NCI-H2029 treated with DMSO at 0.1 percent for 48 hours (cell line): ENCODE measurements at places on chromosomes 4 and X.

DNA sequence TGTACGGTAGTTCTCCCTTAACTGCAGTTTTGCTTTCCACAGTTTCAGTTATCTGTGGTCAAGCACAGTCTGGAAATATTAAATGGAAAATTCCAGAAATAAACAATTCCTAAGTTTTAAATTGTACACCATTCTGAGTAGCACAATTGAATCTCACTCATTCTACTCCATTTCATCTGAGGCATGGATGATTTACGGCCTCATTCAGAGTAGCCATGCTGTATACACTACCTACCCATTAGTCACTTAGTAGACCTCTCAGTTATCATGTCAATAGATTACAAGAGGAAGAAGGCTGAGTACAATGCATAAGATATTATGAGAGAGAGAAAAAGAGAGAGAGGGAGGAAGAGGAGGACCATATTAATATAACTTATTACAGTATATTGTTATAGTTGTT lies 77.5 kb downstream of the ENOX2 start:
- no peak for DNase-seq

- DNase-seq, result no peak
Measured at GRCh38 chr4:7460566-7460965, 25.8 kb upstream of the PSAPL1 start.

GRCh38 chrX:18574591-18574990 lies 97.3 kb downstream of the RS1 start:
- no peak for DNase-seq

DNA sequence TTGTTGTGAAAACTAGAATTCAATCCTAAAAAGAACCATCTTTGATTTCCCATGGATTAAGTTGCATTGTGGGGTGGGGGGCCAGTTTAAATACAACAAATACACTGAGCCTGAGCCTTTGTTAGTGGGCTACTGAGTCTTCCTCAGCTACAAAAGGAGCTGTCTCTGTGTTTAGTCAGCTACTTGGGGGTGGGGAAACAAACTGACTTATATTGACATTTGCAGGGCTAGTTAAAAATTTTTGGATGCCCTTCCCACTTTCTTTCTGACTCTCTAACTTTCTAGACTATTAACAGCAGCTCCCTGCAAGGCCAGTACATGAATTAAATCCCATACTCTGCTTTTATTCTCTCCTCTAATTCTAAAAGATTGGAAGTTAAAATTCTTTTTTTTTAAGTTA lies 32.5 kb upstream of the FHDC1 start:
- no peak for DNase-seq

GRCh38 chr4:11297201-11297600 lies 131.5 kb downstream of the HS3ST1 start:
- no peak for DNase-seq

- no peak for DNase-seq
Measured at GRCh38 chr4:113383111-113383785, 333.8 kb downstream of the ANK2 start.

DNA sequence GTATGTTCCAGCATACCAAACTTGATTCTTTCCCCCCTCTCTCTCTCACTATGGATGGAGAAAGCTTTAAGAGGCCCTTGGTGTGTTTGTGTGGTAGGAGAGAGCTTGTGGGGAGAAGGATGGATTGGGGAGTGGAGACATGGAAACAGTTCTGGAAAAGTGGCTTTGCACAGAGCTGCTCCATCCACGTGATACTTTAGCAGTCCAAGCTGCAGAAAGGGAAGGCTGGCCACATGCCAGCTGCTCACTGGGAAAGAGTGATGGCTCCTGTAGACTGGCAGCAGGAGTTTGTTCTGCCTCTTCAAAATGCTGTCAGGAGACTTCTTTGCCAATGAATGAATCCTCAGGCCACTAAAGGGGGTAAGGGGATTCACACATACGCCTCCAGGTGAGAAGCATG lies 21.7 kb upstream of the SEC24B start:
- no peak for DNase-seq

GRCh38 chr4:111776561-111776960 lies 368.7 kb upstream of the FAM241A start:
- DNase-seq, result no peak

GRCh38 chrX:1492421-1493012 lies 39.8 kb upstream of the ASMTL start:
- DNase-seq, result no peak

GRCh38 chr4:161457906-161458305 lies 705.9 kb downstream of the FSTL5 start:
- no peak for DNase-seq

DNA sequence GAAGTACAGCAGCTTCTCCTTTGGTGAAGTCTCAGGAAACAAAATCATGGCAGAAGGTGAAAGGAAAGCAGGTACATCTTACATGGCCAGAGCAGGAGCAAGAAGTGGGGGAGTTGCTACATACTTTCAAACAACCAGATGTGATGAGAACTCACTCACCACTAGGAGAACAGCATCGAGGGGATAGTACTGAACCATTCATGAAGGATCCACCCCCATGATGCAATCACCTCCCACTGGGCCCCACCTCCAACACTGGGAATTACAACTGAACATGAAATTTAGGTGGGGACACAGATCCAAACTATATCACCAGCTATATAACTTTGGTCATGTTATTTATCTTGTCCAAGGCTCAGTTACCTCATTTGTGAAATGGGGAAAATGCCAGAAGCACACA lies 159.4 kb downstream of the OPHN1 start:
- no peak for DNase-seq

DNA sequence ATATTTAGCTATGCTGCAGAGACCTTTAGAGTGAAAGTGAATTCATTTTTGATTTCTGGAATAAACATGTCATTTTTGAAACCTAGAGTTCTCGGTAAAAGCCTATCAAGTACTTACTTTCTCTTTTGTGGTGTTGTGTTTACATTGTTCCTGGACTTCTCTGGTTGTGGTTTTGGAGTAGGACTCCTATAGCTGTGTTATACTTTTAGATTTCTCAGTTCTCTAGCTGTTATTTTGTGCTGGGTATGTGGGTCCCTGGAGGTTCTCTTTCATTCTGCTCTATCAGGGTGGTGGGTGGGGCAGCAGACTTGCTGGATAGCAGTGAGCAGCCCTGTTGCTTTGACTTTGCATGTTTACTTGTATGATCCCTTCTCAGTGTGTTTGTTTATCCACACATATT lies 25.6 kb upstream of the MSMO1 start:
- DNase-seq, result peak; percentile 10

DNA sequence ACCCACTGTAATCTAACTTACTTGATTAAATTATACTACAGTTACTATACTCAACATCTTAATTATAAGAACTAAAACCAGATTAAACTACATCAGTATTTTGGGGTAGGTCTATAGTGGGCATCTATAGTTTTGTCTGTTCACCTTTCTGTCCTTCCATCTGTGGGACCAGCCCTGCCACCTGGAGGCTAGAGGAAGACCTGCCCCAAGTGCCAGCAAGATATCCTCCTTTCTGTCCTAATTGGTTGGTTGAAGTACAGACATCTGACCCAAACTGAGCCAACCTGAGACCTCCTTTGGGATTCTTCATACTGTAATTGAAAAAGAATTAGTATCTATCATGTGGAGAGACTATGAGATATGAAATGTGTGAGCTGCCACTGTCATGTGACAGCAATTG lies 172.2 kb upstream of the TLL1 start:
- DNase-seq, result no peak

- DNase-seq, result no peak
Measured at GRCh38 chr4:145887241-145887991, 51.2 kb downstream of the ZNF827 start.

DNA sequence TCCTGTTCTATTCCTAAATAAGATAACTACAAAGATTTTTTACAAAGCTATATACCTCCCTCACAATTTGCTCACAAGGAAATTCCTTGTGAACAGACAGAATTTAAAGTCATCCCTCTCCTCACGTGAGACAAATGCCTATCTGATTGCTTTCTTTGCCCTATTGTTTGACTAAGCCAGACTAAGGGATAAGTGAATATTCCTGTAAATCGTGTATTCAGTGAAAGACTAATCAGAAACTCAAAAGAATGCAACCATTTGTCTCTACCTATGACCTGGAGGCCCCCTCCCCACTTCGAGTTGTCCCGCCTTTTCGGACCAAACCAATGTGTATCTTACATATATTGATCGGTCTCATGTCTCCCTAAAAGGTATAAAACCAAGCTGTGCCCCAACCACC lies 15.3 kb upstream of the ZBTB33 start:
- no peak for DNase-seq

GRCh38 chr4:42074294-42074693 lies 78.2 kb downstream of the BEND4 start:
- no peak for DNase-seq

GRCh38 chr4:76003620-76004019 lies 3.7 kb downstream of the CXCL9 start:
- DNase-seq, result no peak

- DNase-seq, result peak; percentile 6
Measured at GRCh38 chrX:134670134-134670924, 12.1 kb upstream of the PLAC1 start.

- DNase-seq, result no peak
Measured at GRCh38 chrX:147803948-147804347, 107.8 kb upstream of the FMR1 start.

- no peak for DNase-seq
Measured at GRCh38 chrX:108438110-108438623, at the start of gene COL4A6. Gene COL4A6, minus strand, starts transcription at chrX:108438422. Its CDS starts 226 bp downstream, at chrX:108438196.
